ENCODE measurements at places on chromosomes 7 and 10.

DNA sequence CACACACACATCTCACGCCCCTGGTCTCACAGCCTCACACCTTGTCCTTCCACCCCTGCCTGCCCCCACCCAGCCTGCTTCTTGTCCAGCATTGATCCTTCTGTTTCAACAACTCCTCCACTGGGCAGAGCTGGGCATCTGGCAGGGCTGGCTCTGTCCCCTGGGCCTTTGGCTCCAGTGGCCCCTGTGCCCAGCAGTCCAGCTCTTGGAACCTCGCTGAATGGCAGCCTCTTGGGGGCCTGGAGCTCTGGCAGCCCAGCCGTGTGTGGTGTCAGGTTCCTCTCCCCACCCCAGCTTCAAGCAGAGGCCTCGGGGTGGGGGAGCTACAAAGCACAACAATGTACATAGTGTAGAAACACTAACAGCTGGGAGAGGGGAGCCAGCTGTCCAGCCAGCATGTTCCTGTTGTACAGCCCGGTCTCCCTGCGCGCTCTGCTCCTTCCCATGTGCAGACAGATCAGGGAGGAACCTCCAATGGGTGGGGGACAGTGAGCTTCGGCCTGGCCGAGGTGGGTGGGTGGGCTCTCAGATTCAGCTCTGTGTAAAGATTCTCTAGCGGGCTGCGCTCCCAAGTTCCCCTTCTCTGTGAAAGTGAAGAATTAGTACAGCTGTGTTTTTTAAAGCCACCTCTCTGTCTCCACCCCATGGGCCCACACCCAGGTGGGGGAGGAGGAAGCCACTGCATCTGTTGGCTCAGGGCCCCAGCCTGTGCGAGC lies 19.4 kb downstream of the ZMIZ2 start:
- peak; percentile 29 for DNase-seq

GRCh38 chr7:106756884-106757283 lies 95.9 kb upstream of the CCDC71L start:
- DNase-seq = no peak

DNA sequence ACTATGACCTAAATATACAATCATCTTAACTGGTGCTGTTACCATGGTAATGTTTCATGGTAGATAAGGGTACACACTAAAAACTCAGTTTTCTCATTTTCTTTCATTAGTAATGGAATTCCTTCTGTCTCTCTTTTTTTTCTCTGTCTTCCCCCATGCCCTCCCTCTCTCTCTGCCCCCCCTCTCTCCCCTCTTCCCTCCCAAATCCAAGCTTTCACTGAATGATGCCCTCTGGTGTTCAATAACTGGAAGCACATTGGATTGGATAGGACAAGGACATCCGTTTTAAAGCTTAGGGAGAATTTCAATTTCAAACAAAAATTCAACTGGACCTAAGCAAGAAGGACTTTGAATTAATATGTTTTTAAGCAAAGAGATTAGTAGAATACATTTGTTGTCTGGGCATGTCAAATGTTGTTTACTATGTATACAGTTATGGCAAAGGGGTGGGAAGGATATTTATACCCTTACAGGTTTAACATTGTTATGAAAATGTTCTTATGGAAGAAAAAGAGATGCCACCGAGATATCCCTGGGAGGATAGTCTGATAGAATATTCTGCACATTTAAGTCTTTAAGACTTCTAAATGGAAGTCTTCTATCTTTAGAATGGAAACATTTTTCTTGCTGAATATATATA lies 6.1 kb downstream of the CHRM2 start:
- no peak for DNase-seq

DNA sequence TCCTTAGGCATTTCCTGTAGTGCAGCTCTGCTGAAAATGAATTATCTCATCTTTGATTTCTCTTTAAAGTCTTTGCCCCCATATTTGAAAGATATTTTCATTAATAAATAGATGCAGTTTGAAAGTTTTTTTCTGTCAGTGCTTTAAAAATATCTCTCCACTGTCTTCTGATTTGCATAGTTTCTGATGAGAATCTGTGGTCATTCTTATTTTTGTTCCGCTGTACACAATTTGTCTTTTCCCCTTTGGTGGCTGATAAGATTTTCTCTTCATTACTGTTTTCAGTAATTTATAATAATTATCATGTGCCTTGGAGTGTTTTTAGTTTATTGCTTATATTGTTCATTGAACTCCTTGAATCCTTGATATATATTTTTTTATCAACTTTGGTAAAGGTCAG lies 7.0 kb upstream of the GHRHR start:
- no peak for DNase-seq

GRCh38 chr10:47176903-47177868 lies 122.8 kb upstream of the GDF10 start:
- DNase-seq = no peak

GRCh38 chr10:30039567-30039966 lies 19.8 kb downstream of the JCAD start:
- DNase-seq = no peak

DNA sequence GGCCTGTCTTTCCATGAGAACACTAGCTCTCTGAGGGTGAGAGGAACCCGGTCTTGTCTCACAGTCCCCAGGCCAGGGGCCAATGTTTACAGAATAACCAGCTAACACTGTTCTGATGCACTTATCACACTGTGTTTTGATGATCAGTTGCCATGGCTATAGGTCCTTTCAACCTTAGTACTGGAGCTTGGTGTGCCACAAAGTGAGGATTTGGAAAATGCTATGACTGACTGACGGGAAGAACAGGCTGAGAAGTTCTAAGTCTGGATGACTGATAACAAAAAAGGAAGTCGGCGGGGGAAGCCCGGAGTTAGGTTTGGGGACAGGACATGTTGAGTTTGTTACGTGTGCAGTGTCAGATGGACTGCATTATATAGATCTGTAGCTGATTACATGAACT lies 141.8 kb downstream of the CTTNBP2 start:
- no peak for DNase-seq

DNA sequence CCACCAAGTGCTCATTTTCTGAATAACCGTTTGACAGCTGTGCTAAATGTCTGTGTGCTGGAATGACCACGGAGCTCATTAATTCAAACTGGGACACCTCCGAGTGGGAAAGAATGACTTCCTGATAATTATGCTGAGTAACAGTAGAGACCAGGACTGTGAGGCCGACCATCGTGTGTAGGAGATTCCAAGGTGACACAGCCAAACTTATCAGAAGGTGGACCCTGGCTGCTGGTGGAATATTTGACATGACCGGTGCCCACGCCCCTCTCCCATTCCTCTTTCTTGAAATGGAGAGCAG lies 400.0 kb downstream of the PTPRN2 start:
- DNase-seq = no peak

GRCh38 chr10:97701438-97702069 lies 12.0 kb upstream of the MARVELD1 start:
- DNase-seq = peak; percentile 51

DNA sequence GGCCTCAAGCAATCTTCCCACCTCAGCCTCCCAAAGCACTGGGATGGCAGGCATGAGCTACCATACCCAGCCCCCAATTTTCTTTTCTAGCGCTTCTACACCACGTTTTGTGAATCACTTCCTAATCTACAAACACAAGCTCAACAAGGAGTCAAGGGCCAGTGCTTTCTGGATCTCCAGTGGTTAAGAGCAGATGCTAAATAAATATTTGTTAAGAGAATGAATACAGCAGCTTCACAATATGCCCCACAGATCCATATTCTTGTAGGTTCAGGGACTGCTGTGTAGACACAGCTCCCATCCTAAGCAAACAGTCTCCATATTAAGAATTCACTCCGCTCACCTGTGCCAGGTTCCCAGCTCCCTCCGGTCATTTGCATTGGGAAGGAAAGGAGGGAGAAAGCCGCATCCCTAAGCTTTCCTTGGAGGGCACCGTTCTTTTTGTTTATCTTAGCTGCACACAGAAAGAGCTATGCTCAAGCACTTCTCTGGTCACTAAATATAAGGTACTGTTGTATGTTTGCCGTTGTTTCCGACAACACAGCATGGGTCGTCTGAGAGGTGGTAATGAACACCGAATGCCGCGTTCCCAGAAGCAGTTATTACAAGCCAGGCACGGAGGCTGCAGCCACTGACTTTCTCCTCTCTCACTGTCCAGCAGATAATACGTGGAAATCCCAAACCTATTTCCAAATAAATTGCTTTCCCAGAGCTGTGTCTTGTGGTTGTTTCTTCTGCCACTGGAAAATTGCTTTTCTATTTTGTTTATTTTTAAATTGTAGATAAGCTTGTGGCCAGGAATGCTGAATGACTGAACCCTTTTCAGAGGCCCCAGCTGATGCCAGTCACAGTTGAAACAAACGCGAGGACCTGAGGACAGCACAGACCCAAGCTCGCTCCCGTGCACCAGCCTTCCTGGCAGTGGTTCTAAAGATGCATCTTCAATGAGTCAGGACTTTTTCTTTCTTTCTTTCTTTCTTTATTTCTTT lies 217.1 kb downstream of the PRPF18 start:
- no peak for DNase-seq

- no peak for DNase-seq
Observed at GRCh38 chr10:84200537-84201243, 6.4 kb downstream of the CDHR1 start.

DNA sequence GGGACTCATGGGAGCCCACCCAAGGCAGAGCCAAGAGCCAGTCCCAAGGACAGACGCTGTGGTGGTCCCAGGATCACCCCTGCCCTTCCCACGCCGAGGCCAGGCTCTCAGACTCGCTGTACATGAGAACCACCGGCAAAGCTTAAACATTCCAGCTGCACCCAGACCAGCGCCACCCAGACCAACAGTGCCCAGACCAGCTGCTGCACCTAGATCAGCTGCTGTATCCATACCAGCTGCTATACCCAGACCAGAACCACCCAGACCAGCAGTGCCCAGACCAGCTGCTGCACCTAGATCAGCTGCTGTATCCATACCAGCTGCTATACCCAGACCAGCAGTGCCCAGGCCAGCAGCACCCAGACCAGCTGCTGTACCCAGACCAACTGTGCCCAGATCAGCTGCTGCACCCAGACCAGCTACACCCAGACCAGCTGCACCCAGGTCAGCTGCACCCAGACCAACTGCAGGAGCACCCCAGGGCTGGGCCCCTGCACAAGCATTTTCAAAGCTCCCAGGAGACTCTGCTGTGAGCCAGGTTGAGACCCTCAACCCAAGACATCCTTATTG lies 47.9 kb upstream of the CNPY1 start:
- no peak for DNase-seq

DNA sequence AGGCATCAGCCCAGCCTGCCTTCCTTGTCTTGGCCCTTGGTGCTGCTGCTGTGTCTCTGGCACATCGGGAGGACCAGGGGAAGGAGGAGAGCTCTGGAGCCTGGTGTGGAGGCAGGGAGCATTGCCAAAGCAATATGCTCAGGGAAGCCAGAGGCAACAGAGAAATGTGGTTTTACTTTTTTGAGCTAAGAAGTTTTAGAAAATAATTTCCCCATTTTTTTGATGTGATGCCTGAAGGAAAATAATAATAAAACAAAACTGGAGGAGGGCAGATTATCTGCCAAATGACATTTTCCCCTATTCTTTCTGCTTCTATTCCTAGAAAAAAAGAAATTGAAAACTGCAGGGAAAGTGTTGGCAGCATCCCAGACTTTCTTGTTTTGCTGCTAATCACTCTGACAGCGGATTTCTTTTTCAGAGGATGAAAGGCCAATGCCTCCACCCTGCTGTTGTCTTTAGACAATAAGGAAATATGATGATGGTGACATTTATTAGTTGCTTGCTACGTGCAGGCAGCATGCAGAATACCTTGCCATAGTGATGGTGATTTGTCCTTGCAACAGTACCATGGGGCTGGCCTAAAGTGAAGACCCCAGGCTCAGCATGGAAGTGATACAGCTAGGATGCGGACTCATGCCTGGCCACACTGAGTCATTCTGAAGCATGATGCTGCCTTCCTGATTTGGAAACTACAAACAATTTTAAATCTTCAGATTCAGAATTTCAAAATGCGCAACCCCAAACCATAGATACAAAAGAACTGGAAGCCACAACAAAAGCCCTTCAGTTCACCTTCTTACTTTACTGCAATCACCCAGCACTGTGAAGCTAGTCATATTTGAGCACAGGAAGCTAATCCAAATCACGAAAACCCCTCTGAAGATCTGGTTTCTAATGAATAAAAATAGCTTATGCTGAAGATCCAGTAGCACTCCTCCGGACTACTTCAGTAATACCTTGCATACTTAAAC lies 260.2 kb upstream of the TMEM72 start:
- DNase-seq = no peak

DNA sequence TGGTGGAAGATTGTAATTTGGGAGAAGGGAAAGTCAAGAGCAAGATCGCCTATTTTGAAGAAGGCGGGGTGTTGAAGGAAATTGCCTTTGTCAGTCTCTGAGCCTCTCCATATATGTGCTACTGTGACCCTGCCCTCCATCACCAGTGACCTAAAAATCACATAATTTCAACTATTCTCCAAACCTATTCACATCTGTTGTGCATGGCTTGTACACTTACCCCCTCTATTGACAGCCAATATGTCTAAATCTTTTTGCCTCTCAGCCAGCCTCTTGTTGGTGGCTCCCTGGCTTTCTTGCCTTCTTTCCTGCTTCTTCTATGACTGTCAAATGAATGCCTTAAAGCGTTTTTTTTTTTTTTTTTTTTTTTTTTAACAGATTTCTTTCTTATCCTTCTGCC lies 295.6 kb downstream of the AUTS2 start:
- DNase-seq = no peak

- peak; percentile 18 for DNase-seq
Observed at GRCh38 chr10:99560277-99561126, 27.8 kb downstream of the NKX2-3 start.

DNA sequence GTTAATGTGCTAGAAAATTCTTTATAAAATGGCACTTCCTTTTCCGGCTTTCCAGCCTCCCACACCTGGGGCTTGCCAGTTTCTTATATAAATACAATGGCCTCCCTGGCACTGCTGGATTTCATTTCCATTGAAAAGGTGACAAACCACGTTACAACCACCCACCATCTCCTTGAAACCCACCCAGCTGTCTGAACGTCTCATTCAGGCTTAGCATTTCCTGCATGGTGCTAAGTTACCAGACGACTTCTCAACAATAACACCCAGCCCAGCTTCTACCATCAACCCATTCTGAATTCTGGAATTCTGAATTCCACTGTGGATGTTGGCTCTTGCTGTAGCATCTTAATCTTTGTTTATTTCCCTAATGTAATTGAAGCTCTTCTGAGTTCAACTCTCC lies 499.8 kb upstream of the CELF2 start:
- no peak for DNase-seq

Data from effector memory CD8-positive, alpha-beta T cell (primary cell).